ENCODE measurements at places on chromosomes 11 and 22.

- DNase-seq: no peak
Measured at GRCh38 chr11:109000531-109000930, 335.7 kb downstream of the DDX10 start.

DNA sequence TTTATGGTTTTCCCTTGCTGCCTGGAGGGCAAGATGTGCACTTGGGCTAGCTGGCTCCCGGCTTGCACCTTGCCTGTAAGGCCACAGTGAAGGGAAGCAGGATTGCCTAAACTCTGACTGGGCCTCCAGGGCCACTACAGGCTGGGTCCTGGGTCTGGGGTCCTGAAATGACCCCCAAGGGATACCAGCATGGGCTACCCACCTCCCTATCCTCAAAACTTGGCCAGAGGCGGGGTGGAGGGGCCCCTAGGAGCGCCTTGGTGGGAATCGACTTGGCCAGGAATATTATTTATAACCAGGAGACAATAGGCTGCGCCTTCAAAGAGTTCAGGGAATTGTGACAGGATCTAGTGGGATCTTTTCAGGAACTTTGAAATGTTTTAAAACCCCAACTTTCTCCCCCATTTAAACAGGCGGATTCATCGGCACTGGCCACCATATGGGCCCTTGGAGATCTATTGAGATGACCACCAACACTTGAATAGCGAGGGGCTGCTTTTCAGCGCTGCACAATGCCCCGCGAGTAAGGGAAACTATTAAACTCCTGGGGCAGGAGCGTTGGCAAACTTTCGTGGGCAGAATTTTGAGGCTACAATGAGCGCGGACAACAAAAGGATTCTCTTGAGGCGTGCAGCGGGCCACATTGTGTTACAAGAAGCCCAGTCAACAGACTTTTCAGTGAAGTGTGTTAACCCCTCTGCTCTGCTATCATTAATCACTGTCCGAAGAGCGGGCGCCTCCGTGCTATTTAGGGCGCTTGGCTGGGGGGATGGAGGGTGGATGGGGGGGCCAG lies 15.2 kb downstream of the PAX6 start:
- no peak for DNase-seq

GRCh38 chr11:99695106-99695505 lies 674.4 kb downstream of the CNTN5 start:
- no peak for DNase-seq

GRCh38 chr11:17528906-17529843 lies 15.0 kb downstream of the USH1C start:
- DNase-seq: no peak

- DNase-seq: no peak
Measured at GRCh38 chr11:19939415-19939929, 220.8 kb downstream of the DBX1 start.

- DNase-seq: no peak
Measured at GRCh38 chr22:19974268-19974861, 32.7 kb upstream of the TXNRD2 start.

DNA sequence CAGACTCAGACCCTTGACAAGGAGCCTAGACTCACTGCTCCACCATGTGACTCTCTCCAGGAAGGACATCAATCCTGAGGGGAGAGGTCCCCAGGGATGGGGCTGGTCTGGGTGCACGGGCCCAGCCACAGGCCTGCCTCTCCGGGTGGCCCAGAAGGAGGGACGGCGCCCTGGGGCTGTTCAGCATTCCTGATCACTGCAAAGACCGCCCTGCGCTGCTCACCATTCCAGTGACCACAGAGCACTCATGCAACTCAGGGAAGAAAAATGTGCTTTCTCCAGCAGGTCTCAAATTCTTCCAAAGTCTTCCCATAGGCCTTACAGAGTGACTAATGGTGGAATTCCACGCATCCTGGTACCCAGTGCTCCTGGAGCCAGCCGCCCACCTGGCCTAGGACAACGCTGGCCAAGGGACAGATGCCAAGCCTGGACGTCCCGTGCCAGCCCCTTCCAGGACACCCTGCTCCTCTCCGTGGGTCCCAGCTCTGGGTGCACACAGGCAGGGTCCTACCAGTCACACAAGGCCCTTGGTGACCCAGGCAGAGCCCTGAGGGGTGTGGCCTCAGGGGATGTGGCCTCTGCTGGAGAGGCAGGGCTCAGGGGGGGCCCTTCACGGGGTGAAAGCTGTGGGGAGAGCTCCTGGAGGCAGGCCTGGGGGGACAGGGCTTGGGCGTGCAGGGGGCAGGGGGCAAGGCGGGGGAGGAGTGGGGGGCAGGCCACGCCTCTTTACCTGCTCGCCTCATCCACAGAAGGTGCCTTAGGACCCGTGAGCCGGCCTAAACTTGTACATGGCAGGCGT lies 178.8 kb downstream of the IGLL1 start:
- DNase-seq: peak; percentile 62

GRCh38 chr11:59572091-59572490 lies 43.5 kb downstream of the OSBP start:
- no peak for DNase-seq

DNA sequence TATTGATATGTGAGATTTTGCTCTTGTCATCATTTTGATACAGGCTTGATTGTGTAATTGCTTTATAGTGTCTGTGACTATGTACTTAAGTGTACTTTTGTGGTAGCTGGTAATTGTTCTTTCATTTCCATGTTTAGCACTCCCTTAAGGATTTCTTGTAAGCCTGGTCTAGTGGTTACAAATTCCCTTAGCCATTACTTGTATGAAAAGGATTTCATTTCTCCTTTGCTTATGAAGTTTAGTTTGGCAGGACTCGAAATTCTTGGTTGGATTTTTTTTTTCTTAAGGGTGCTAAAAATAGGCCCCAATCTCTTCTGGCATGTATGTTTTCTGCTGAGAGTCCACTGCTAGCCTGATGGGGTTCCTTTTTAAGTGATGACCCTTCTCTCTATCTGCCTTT lies 346.8 kb downstream of the JRKL start:
- DNase-seq: peak; percentile 8

DNA sequence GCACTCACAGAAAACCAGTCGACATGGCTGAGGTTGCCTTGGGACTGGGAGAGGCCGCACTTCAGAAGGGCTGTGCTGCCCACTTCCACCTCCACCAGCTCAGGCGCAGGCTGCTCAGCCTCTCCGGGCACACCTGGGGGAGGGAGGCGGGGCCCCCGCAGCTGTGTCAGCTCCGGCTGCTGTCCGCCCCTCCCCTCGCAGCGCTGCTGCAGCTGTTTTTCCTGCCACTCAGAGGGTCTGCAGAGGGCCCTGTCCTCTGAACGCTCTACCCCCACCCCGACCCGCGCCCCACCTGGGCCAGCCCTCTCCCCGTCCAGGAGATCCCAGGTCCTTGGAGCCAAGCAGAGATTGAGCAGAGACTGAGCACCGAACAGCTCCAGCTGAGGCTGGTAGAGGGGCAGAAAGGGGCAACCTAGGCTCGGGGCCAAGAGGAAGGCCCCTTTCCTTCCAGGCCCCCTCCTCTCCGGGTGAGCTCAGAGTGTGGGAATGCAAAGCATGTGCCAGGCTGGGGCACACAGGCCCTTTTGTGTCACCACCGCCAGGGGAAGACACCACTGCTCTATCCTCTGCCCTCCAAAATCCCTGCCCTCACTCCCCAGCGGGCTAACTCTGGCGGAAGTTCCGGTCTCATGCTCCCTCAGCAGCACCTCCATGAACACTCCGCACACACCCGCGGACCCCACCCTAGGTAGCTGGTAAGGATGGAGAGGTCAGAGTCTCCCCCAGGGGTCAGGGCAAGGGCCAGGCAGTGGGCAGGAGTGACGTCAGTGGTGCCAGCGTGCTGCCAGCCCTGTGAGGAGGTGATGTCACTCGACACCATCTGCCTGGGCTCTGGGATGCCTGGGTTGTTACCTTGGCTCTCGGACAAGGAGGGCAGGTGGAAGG lies 1.6 kb downstream of the MCAM start:
- DNase-seq: no peak

GRCh38 chr22:31321421-31321820 lies 24.7 kb downstream of the PATZ1 start:
- no peak for DNase-seq

- no peak for DNase-seq
Measured at GRCh38 chr22:39745789-39746188, 147.8 kb downstream of the ENTHD1 start.

DNA sequence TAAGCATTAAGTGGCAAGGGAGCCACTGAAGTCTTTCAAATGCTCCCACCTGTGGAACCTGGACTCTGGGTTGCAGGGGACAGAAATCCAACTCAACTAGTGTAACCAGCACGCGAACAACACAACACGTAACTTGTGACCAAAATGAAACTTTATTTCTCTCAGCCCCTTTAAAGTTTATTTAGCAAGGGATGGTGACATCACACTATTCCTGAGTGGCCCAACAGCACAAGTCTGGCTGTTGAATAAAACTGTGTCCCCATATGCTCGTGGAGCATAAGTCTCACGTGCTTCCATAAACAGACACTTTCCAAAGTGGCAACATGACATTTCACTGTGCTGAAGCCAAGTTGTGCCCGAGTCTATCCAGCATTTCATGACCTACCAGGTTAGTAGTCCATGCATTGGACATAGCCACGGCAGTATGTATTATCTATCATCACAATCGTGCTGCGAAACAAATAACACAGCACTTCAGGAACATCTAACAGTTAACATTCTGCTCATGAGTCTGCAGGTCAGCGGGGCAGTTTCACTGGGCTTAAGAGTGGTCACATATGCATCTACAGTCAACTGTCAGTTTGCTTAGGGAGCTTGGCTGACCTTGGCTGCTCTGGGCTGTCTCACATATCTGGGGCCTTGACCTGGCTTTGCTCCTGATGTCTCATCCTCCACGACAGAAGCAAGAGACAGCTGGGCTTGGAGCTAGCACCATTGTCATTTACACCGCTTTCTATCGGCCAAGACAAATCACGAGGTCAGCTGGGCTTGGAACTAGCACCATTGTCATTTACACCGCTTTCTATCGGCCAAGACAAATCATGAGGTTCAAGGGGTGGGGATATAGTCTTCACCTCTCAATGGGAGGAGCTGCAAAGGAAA lies 35.0 kb upstream of the LMO2 start:
- no peak for DNase-seq

DNA sequence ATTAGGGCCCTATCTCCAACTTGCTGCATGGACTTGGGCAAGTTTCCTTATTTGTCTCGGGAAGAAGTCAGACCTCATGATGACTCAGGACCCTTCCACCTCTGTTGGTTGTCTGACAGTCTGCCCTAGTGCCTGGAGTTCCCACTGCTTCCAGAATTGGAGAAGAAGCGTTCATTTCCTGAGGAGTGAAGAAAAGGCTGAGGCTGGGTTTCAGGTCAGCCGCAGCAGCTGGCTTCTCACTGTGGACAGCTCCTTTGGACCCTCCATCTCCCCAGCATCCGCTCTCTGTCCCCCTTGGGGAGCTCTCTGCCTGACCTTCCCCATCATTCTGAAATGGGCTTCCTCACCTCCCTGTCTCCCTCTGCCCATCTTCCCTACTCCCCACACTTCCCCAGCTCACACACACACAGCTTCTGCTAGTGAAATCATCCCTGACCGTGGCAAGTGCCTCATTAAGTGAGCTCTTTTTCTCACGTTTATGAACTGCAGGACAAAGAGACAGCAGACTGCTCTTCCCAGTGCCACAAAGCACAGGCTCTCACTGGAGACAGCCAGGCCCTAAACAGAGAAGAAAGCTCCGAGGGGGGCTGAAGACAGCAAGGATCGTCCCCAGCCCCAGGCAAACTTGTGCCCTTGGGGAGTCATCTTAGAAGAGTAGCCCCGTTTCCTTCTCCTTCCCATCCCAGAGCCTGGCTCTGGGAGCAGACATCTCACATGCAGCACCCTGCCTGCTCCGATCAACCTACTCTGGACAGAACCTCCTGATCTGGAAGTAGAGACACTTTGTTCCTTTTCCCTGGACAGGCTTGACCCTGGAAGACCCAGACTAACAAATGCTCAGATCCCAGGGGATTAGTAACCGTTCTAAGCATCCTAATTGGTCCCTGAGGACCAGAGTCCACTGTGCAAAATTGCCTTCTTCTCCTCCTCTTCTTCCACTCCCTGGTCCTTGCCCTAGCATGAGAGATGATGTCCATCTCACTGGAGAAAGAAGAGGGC lies 157.9 kb downstream of the FEZ1 start:
- DNase-seq: no peak

DNA sequence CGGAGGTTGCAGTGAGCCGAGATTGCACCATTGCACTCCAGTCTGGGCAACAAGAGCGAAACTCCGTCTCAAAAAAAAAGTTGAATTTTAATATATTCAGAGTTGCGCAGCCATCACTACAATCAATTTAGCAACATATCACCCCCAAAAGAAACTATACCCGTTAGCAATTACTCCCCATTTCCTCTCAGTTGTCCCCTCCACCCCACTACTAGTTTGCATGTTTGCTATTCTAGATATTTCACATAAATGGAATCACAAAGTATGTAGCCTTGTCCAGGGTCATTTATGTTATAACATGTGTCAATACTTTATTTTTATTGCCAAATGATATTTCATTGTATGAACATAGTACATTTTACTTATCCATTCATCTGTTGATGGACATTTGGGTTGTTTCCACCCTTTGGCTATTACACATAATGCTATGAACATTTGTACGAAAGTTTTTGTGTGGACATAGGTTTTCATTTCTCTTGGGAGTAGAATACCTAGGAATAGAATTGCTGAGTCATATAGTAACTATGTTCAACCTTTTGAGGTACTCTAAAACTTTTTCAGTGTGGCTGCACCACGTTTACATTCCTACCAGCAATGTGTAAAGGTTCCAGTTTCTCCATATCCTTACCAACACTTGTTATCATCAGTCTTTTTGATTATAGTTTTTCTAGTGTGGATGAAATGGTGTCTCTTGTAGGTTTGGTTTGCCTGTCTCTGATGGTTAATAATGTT lies 2.2 kb downstream of the ZNF143 start:
- no peak for DNase-seq

DNA sequence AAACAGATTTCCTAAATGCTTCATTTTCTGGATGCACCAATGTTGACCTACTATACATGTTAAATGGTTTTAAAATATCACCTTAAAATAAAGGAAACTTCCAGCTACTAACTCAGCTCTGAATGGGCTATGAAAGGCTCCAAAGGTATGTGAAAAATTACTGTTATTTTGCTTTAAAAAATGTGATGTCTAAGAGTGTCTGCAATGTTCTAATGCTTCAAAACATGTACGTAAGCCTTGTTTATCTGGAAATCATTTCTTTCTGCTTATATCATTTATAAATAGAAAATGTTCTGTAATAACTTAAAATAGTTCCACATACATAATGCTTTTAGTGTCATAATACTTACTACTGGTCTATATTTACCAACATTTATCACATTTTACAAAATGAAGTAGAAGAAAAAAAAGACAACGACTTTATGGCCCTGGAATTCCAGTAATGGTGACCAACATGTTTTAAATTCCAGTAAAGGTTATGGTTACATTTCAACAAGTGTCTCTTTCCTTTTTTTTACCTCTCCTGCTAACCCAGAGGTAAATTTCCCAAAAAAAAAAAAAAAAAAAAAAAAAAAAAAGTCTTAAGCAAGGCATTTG lies 2.5 kb downstream of the BDNF start:
- DNase-seq: no peak

DNA sequence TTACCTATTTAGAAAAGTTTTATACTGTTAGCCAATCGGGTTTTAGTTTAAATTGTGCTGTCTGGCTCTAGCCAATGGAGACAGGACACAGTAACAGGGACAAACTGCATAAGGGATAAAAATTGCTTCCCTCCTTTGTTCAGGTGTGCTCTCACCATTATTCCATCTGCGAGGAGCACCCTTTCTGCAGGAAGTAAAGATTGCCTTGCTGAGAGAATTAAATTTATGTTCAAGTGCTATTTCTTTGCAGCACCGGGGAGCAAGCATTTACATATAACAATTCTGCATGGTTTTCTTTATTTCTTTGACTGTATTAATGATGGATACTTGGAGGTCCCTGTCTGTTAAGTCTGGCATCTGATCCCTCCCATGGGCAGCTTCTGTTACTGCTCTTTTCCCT lies 80.5 kb downstream of the BRD1 start:
- no peak for DNase-seq

Data from AG09309 (cell line).